Ureter (tissue), 1 donor: ENCODE measurements at places on chromosomes 3 and 15. TPM values are rescaled to one million over a fixed set of nuclear protein-coding genes. Genes with fewer than 3 reads are reported as not detected.

Gene REC114
- total RNA-seq: not detected

Gene FGF7
- total RNA-seq: 48.3 TPM

Gene CPNE9
- total RNA-seq: 0.29 TPM

Gene SLCO3A1
- total RNA-seq: 42.3 TPM

Gene GOLGA6A
- not detected for total RNA-seq

Gene OR5K2
- not detected for total RNA-seq

Gene UCN2
- 1.5 TPM for total RNA-seq

Gene TGM5
- 0.91 TPM for total RNA-seq
